ENCODE measurements at places on chromosomes 3 and 15. TPM values are rescaled to one million over a fixed set of nuclear protein-coding genes. Genes with fewer than 3 reads are reported as not detected.

Gene MESD
- total RNA-seq = 35.8 TPM

Gene VPS39
- total RNA-seq = 14.3 TPM

Gene RPL35A
- 916 TPM for total RNA-seq

Gene PP2D1
- not detected for total RNA-seq

Gene FRMD4B
- total RNA-seq = 0.85 TPM

Gene FBLN2
- total RNA-seq = 1.7 TPM

Gene XCR1
- not detected for total RNA-seq

Gene SCAANT1
- total RNA-seq = not detected

Gene OR5K2
- total RNA-seq = not detected

Gene MOBP
- 0.02 TPM for total RNA-seq

Gene ALPK3
- 0.07 TPM for total RNA-seq

Gene EXD1
- total RNA-seq = 0.14 TPM

Gene UROC1
- total RNA-seq = not detected

Gene USP50
- total RNA-seq = not detected

Gene PLSCR5
- total RNA-seq = not detected

Gene FSTL1
- total RNA-seq = 62.0 TPM

Gene C15orf39
- 33.9 TPM for total RNA-seq

Gene IFT122
- total RNA-seq = 11.8 TPM
